ENCODE measurements at places on chromosomes 4 and X. TPM values are rescaled to one million over a fixed set of nuclear protein-coding genes. Genes with fewer than 3 reads are reported as not detected.

DMP1 gene
- total RNA-seq: not detected

SPRY1 gene
- total RNA-seq: 8.4 TPM

SLC4A4 gene
- under 0.01 TPM for total RNA-seq

CCSER1 gene
- total RNA-seq: not detected

PHEX gene
- 1.1 TPM for total RNA-seq

PCDH7 gene
- total RNA-seq: 2.7 TPM

SORBS2 gene
- total RNA-seq: 3.7 TPM

PDLIM3 gene
- total RNA-seq: 0.59 TPM

ARX gene
- total RNA-seq: not detected

RELL1 gene
- 45.5 TPM for total RNA-seq

CLTRN gene
- total RNA-seq: 0.20 TPM

DRP2 gene
- total RNA-seq: under 0.01 TPM

MAGEB6B gene
- not detected for total RNA-seq

ZNF630 gene
- 0.98 TPM for total RNA-seq

TGIF2LX gene
- not detected for total RNA-seq

SPP1 gene
- total RNA-seq: 0.37 TPM

EREG gene
- 13.5 TPM for total RNA-seq

DAPP1 gene
- not detected for total RNA-seq
